Activated T-cell treated with anti-CD3 and anti-CD28 coated beads for 1 hour (primary cell): ENCODE measurements at places on chromosomes 1 and 21.

DNA sequence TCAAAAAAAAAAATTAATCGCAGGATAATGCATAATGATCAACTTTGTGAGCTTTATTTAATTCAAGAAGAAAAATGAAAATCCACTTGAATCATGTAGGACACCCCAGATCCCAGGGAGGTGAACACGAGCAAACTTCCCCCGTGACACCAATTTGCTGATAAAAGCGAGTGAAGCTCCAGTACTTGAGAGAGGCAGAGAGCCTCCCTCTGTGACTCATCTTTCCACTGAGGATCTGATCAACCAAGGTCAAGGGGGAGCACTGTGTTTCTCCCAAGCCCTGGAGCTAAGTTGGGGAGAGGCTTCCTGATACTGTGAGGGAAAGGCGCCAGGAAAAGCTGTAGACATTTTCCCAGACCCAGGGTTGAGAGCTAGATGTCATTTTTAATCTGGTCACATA is 160.9 kb downstream of the SLC44A5 start:
- DNase-seq = no peak

DNA sequence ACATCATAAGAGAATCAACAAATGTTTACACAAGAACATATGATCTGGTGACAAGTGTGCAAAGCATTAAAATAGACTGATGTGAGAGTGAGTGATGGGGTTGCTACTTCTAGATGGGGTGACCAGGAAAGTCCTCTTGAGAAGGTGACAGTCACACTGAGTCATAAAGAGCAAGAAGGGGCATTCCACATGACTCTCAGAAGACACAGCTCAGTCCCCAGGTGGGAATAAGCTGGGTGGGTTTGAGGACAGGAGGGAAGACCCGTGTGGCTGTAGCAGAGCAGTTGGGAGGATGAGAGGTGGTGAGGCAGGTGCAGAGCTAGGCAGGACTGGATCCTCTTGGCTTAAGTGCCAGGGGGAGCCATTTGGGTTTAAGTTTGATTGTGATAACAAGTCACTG is 53.1 kb downstream of the TNR start:
- DNase-seq = no peak

GRCh38 chr1:211577819-211578639 is 932 bp downstream of the SLC30A1 start:
- DNase-seq = peak; percentile 64

DNA sequence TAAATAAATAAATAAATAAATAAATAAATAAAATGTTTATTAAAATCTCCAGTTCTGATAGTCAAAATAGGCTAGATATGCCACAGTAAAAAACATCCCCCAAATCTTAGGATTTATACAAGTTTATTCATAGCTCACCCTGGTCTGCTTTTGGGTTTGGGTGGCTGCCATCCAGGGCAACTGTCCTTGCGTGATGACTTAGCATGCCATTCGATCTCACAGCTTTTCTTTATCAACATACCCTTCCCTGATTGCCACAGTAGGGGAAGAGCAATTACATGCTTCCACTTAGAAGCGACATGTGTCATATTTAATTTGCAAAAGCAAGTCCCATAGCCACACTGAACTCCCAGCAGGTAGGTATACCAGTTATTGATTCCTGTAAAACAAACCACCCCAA is 52.7 kb downstream of the TEX35 start:
- no peak for DNase-seq

DNA sequence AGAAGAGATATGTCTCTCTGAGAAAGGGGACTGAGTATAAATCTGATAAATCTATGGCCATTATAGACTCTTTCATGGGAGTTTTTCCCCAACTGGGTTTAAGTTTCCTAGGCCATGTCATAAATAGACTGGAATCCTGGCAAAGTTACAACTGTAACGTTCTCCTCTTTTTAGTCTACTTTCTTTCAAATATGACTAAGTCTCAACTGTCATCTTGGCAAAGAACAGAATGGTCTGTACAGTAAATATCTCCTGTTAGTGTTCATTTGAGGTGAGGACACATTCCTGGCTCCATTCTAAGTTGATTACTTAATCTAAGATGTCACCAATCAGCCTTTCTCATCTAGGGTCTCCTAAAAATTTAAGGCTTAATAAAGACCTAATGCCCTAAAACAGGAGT is 300.5 kb downstream of the BRINP2 start:
- no peak for DNase-seq

GRCh38 chr1:233662575-233663304 is 48.8 kb downstream of the KCNK1 start:
- no peak for DNase-seq

- no peak for DNase-seq
Observed at GRCh38 chr21:42336054-42336453, 14.7 kb downstream of the TFF2 start.

- DNase-seq = no peak
Observed at GRCh38 chr1:216793973-216794372, 70.7 kb upstream of the ESRRG start.

- no peak for DNase-seq
Observed at GRCh38 chr21:44761011-44761729, 40.5 kb downstream of the UBE2G2 start.

GRCh38 chr1:215226757-215227156 is 144.2 kb downstream of the KCNK2 start:
- no peak for DNase-seq

DNA sequence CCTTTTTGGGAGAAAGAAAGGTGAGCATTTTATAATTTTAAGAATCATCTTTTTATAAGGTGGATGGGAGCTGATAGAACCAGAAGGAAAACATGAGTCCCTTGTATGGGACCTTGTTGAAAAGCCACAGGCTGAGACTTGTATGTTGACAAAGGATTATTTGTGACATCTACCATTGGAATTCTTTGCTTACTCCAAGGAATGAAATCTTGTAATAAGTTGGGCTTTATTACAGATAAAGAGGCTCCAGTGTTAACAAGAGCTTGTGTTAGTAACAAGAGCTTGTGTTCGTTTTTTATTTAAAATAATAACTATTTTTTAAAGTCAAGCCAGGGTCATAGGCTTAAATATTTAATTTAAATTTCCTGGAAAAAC is 201.1 kb upstream of the CHRM3 start:
- no peak for DNase-seq

- DNase-seq = no peak
Observed at GRCh38 chr1:18997508-18997907, 41.0 kb upstream of the IFFO2 start.
